ENCODE measurements at places on chromosomes 7 and 10.

DNA sequence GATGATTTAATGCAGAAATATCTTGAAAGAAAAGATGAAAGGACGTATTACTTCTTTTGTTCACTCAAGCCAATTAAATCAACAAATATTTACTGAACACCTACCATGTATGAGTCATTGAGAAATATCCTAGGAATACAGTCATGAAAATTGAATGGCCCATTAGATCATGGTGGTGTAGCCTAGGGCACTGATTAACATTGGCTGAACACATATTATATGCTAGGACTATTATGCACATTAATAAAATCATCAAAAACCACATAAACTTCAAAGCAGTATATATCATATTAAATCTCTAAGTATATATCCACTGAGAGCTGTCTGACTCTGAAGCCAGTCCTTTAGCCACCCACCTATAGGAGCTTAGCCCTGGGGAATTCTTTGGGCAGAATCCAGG is 41.8 kb downstream of the FAM204A start:
- peak; percentile 18 for DNase-seq

GRCh38 chr10:24553051-24553612 is 170.6 kb downstream of the ARHGAP21 start:
- DNase-seq, result no peak

DNA sequence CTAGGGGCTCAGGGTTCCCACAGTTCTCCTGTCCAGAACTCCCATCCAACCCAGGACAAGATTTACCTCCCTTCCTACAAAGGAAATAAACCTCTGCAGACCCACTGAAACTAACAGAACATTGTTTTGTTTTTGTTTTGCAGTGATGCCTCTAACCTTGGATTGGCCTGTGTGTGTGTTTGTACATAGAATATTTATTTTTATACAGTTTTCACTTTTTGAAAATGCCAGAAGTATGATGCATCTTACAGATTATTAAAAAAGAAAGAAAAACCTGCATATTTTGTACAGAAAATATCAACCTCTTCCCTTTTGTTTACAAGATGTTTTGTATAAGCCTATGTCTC is 94.1 kb upstream of the MACROH2A2 start:
- DNase-seq, result no peak

GRCh38 chr7:85292908-85293576 is 106.2 kb upstream of the SEMA3D start:
- no peak for DNase-seq

GRCh38 chr10:100167553-100168312 is 18.1 kb downstream of the ERLIN1 start:
- no peak for DNase-seq

- DNase-seq, result no peak
Measured at GRCh38 chr7:106767078-106767477, 98.0 kb upstream of the PIK3CG start.

GRCh38 chr10:30172091-30172490 is 112.7 kb upstream of the JCAD start:
- no peak for DNase-seq

GRCh38 chr10:69383558-69383957 is 33.2 kb downstream of the TACR2 start:
- no peak for DNase-seq

GRCh38 chr7:68783684-68784083 is 814.6 kb upstream of the AUTS2 start:
- no peak for DNase-seq

DNA sequence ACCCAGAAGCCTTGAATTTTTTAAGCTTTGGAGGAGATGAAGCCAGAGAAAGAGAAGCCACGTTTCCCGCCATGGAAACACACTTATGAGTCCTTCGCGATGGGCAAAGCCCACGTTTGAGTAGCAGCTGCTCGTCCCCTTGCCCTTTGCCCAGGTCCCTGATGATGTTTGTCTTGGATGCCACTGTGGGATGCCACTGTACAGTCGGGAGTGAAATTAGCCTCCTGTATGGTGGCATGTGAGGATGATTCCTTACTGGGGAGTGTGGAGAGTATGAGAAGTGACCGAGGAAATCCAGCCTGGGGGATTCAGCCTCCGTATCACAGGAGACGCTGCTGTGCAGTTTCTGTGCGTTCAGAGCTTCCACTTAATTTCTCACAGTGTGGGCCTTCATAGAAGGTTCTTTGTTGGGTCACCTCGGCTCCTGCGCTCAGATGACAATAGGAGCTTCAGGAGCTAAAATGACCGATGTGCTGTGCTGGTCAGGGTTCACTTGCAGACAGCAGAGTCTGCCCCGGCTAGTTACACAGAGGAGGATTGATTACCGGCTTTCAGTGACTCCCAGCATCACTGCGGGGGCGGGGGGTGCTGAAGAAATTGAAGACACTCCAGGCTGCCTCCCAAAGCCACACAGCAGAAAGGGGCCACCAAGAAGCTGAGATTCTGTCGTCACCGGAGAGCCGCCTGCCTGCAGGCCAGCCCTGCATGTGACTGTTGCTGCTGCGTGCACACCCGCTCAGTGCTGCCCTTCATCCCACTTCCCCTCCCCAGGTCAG is 122.1 kb upstream of the SFMBT2 start:
- no peak for DNase-seq

- DNase-seq, result no peak
Measured at GRCh38 chr10:47351899-47352815, 4.0 kb downstream of the RBP3 start.

DNA sequence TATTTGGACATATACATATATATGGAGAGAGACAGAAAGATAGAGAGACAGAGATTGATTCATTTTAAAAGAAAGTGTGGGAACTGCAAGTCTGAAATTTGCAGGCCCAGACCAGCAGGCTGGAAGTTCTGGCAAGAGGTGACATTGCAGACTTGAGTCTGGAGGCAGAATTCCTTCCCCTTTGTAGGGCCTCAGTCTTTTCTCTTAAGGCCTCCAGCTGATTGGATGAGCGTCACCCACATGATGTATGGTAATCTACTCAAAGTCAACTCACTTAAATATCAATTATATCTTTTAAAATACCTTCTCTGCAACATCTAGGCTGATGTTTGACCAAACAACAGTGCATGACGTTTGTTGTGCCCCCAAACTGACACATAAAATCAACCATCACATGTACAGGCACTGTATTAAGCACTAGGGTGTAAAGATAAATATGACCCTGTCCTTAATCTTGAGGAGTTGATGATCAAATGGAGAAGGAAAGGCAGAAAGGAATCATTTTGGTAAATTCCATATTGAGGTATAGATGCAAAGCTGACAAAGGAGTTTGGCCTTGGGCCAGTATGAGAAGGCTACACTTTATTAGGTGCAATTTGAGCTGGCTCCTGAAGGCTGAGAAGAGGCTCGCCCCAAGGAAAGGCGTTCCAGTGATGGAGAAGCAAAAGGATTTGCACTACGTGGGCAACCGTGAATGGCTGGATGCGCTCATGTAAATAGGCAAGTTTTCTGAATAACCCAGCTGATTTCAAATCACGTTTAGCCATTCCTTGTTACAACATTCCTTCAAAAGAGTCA is 52.6 kb downstream of the BPGM start:
- DNase-seq, result no peak

DNA sequence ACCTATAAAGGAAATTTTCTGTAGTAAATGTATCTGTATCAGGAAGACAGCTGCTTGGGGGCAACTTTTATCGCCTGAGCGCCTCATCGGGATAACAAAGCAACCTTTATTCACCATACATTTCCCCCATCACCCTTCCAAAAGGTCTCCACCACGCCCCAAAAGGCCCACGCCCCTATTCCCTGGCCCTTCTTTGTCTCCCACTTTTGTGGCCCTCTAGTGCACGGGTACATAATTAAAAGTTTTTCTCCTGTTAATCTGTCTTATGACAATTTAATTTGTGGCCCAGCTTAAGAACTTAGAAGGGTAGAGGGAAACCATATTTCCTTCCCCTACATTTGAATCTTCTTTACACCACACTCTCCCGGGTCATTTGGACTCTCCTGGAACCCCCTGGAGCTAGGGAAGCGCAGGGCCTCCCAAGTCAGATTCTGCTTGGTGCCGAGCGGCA is 625 bp downstream of the RP9 start:
- no peak for DNase-seq

GRCh38 chr7:116400522-116400921 is 99.0 kb upstream of the CAV2 start:
- no peak for DNase-seq

DNA sequence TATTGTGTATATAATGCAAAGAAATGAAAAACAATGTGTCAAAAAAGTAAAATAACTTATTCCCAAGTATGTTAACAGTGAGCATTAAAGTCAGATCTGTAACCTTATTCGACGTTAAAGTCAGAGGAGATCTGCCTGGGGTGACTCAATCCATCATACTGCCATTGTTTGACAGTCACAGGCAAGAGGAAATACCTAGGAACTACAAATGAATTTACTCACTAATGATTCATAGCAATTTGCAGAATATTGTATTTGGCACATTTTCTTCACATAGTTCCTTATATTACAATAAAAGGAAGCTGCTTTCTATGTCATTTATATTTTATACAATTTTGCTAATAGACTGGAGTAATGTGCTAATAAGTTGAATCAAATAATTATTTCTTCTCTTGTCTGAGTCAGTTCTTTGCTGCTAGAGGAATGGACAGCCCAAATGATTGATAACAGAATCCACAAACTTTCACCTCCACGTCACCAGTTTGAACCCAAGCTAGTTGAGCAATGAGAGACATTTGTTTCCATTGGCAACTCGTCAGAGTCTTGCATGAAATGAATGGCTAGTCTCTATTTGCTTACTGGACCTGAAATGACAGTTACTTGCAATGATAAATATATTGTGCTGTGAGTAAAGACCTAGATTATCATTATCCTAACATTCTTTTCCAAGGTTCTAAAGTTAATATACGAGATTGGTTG is 48.5 kb upstream of the TMEM106B start:
- peak; percentile 39 for DNase-seq

DNA sequence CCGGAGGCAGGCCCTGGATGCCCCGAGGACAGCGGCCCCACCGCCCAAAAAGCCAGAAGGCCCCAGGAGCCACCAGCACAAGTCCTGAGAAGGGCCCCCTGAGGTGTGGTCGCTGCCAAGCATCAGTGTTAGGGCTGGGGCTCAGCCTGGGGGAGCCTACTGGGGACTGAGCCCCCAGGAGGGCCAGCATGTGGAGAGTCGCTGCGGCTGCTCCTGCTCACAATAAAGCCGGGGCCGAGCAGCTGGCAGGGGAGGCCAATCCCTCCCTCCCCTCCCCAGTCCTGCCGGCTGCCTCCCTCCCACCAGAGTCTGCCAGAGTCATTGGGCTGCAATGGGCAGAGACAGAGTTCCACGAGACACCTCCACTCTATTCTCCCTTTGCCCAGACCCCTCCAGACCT is 3.1 kb upstream of the ASIC3 start:
- no peak for DNase-seq

- DNase-seq, result no peak
Measured at GRCh38 chr10:124992462-124993344, 50.8 kb downstream of the ZRANB1 start.

- no peak for DNase-seq
Measured at GRCh38 chr10:88472540-88472939, 110.6 kb downstream of the RNLS start.

- DNase-seq, result peak; percentile 69
Measured at GRCh38 chr10:57791546-57791945, 476.1 kb downstream of the IPMK start.

GRCh38 chr7:137306748-137307147 is 36.8 kb downstream of the PTN start:
- no peak for DNase-seq

DNA sequence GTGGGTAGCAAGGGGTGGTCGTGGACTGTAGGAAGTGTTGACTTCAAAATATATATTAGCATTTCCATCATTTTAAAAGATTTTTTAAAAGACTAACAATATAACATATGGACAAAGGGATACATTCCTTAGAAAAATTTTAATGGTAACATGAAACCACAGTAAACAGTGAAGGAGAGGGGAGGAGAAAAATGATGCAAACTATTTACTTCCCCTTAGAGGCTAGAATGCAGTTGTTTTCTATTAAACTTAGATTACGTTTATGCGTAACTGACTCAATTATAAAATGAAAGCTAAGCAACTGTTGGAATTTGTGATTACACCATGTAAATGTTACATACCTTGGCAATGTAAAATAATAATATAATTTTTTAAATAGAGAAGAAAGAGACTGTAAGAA is 41.3 kb downstream of the CALD1 start:
- DNase-seq, result no peak

- no peak for DNase-seq
Measured at GRCh38 chr10:128050936-128051335, 75.3 kb downstream of the MKI67 start.

DNA sequence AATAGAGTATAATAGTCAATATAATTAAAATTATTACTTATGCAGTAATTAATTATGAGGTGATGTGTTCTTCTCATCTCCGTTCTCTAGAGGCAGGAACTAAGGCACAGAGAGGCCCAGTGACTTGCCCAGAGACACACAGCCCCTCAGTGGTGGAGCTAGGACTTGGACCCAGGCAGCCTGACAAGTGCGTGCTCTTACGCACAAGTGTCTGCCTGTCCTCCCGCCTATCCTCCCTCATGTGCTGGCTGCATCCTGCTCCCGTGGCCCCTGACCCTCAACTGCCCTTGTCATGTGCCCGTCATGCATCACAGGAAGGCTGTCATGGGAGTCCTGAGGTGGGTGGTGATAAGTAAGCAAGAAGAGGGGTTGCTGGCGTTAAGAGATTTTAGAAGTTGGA is 14.3 kb downstream of the IL2RA start:
- no peak for DNase-seq

- no peak for DNase-seq
Measured at GRCh38 chr7:33400214-33400538, 270.8 kb downstream of the BBS9 start.

GRCh38 chr7:100087055-100087750 is 1.6 kb upstream of the COPS6 start:
- no peak for DNase-seq

DNA sequence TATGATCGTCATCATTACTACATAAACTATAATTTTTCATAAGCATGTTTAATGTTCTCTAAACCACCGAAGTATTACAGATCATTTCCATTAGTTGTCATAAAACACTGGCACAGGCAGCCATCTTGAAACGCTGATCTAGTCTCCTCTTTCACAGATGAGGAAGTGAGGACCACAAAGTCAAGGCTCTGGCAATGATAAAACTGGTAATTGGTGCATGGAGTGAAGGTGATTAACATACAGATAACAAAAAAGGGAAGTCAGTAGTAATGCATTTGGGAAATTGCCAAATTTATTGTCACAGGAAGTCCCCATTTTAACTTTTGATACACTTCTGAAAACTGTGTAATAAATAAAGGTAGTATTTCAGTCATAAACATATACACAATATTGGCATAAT is 49.3 kb downstream of the FBXL13 start:
- DNase-seq, result no peak

DNA sequence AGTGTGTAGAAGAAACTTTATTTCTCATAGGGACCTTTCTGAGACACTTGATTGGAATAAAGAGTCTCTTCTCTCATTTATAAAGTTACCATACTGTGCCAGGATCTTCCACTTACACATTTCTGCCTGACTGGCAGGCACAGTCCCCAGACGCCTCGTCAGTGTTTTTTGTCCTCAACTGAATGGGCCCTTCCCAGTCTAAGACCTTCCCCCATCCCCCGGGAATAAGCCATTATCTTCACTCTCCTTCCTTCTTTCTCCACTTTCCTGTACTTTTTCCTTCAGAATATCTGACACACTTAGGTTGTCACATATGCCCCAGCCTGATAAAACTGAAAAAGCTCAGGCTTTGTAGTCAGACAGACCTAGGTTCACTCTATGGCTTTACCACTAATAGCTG is 35.3 kb upstream of the KCNIP2 start:
- DNase-seq, result no peak

Measured in epithelial cell of prostate (primary cell).